ENCODE measurements at places on chromosomes 2 and 18.

- H3K4me1 ChIP-seq, result no peaks in the 10 kb centered on the region
- peaks cover 4% of the 10 kb centered on the region for H3K27me3 ChIP-seq
- no peak for DNase-seq
- no peak overlapping the region for H3K27ac ChIP-seq
Measured at GRCh38 chr2:215880970-215881369, 132.4 kb downstream of the MREG start.

- peaks cover 3% of the 10 kb centered on the region for H3K27me3 ChIP-seq
- DNase-seq, result no peak
- peaks cover 1% of the 10 kb centered on the region for H3K36me3 ChIP-seq
- H3K27ac ChIP-seq, result no peak overlapping the region
- H3K4me3 ChIP-seq, result no peak overlapping the region
Measured at GRCh38 chr2:64980183-64980582, 9.0 kb upstream of the SLC1A4 start.

DNA sequence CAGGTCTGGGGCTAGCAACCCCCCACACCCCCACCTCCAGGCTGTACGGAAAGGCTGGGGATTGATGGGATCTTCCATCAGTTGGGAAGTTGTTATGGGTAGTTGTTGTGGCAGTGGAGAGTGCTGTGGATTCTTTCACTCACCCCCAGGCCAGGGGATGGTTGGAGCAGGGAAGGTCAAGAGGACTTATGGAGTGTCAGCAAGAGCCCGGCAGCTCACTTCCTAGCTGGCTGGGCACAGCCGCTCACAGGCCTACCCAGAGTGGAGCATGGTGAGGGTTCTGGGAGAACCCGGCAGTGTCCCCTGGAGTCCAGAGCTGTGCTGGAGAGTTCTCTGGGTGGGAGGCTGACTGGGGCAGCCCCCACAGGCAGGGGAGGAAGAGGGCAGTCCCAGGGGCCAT is 122.2 kb downstream of the MSH2 start:
- H3K4me1 ChIP-seq, result peaks cover 14% of the 10 kb centered on the region
- no peak for DNase-seq
- H3K27me3 ChIP-seq, result no peaks in the 10 kb centered on the region
- H3K4me3 ChIP-seq, result no peak overlapping the region
- H3K27ac ChIP-seq, result no peak overlapping the region

DNA sequence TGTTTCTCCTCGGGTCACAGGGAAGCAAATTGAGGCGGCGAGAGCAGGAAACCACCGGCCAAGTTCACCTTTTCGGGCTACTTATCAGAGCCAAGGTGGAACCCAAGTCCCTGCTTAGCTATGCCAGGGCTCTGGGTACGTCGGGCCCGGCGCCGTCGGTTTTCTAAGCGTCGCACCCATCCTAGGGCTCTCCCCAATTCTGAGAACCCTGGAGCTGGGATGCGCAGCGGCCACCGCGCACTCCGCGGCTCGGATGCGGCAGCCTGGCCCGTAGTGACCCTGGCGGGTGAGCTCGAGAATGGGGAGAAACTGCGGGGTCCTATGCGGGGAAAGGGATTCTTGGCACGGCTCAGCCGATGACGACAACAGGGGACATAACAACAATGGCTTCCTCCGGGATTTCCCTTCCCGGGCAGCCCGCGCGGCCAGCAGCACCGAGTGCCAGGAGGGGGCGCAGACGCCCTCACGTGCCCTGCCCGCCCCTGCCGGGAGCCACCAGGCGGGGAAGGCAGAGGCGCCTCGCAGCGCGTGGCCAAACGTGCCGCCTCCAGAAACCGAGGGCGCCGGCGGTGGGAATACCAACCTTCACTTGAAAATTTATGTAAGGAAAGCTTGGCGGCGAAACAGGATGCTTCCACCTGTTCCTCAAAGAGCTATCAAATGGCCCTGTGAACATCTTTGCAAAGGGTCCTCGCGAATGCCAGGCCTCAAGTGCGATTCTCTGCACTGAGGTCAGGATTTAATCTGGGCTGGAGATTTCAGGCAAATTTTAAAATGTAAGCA is 2.1 kb upstream of the SLC30A3 start:
- H3K36me3 ChIP-seq, result no peaks in the 10 kb centered on the region
- peak overlapping the region; percentile 43 for H3K4me3 ChIP-seq
- peak overlapping the region; percentile 7 for H3K27ac ChIP-seq
- peaks cover 14% of the 10 kb centered on the region for H3K4me1 ChIP-seq
- peak; percentile 32 for DNase-seq

All from activated T-helper 1 cell treated with anti-CD3 and anti-CD28 coated beads, Interleukin-12 subunit alpha, Interleukin-12 subunit beta, Interleukin-2, Interleukin-4 antibody, amounts not matched to agents 30 ng/mL and 10 ng/mL and 1 ng/mL, durations not matched to agents 14 hours and 24 hours and 36 hours (primary cell).